ENCODE measurements at places on chromosomes 5 and 9.

GRCh38 chr9:18233311-18233710 is 240.6 kb upstream of the ADAMTSL1 start:
- DNase-seq, result no peak

DNA sequence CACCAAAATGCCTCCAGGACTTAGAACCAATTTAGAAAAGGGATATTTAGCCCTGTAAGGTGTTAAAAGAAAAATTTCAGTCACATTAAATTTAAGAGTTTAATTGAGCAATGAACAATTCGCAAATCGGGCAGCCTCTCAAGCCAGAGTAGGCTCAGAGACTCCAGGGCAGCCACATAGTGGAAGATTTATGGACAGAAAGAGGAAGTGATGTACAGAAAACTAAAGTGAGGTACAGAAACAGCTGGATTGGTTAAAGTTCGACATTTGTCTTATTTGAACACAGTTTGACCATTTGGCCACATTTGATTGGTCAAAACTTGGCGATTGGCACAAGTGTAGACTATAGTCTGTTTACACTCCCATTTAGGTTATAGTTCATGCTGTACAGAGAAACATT is 525.9 kb upstream of the ZNF608 start:
- DNase-seq, result no peak

GRCh38 chr5:171127314-171127713 is 181.7 kb upstream of the TLX3 start:
- DNase-seq, result no peak

DNA sequence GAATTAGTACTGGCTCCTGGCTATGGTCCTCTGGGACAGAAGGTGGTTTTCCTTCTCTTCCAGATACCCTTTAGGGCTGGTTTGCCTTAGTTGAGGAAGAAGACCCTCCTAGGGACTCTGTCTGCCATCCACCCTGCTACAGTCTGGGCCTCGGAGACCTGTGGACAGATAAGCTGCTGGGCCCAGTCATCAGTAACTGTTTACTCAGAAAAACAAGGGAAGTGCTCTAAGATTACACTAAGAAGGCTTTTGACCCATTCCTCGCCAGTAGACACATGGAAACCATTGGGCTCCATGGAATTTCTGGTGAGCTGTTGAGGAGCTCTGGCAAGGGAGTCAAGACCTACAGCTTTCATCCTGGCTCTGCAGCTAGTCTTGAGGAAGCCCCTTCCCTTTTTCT is 31.2 kb downstream of the LARP1 start:
- no peak for DNase-seq

DNA sequence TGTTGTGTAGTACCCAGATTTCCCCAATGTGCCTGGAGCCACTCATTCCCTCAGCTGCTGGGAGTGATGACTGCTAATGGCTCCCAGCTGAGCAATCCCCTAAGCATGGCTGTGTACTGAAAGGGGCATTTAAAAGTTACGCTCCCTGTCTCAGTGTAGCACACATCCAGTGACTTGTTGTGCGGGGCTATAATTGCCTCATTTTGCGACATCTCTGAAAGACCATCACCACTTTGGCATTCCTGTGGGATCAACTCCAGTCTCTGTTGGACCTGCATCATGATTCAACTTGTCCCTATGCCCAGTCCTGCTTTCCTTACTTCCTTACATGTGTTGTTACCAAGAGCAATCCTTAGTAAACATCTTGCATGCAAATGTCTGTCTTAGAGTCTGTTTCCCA is 201.2 kb upstream of the MPDZ start:
- DNase-seq, result no peak

DNA sequence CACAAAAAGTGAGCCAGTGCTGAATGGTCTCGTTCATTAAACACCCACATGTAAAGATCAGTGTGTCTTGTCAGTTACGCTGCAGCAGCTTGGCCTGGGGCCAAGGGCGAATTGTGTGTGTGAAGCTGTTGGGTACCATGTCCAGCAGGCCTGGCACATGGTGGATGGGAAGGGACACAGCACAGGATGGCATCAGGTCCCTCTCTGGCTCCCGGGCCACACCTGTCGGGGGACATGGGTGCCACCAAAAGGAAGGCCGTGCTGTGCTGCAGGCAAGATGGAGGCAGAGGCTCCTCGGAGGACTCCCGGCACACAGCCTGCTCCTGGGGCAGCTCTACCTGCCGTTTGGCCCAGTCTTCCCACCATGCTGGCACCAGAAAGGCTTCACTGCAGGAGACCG is 32.0 kb downstream of the NKD2 start:
- no peak for DNase-seq

- no peak for DNase-seq
Observed at GRCh38 chr9:30628915-30629567, 1755.4 kb upstream of the ACO1 start.

- no peak for DNase-seq
Observed at GRCh38 chr5:98793223-98793622, 19.8 kb downstream of the RGMB start.

- no peak for DNase-seq
Observed at GRCh38 chr5:124986170-124986569, 239.7 kb upstream of the ZNF608 start.

DNA sequence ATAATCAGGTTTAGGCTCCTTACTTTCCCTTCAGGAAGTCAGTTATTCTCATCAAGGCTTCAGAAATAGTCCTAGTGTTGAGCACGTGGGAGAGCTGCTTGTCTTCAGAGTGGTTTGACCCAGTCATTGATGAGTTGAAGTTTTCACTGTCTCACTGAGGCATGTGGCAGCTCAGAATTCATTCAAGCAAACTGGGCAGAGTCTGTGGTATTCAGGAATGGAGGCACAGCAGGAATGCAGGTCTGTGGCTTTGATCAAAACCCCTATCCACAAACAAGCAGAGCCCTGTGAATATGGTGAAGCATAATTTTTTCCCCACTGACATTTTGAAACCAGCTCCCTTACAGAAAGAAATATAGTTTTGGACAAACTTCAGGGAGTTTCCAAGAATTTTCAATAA is 207.3 kb downstream of the CD180 start:
- no peak for DNase-seq

GRCh38 chr5:14298126-14298847 is 155.1 kb downstream of the TRIO start:
- no peak for DNase-seq

DNA sequence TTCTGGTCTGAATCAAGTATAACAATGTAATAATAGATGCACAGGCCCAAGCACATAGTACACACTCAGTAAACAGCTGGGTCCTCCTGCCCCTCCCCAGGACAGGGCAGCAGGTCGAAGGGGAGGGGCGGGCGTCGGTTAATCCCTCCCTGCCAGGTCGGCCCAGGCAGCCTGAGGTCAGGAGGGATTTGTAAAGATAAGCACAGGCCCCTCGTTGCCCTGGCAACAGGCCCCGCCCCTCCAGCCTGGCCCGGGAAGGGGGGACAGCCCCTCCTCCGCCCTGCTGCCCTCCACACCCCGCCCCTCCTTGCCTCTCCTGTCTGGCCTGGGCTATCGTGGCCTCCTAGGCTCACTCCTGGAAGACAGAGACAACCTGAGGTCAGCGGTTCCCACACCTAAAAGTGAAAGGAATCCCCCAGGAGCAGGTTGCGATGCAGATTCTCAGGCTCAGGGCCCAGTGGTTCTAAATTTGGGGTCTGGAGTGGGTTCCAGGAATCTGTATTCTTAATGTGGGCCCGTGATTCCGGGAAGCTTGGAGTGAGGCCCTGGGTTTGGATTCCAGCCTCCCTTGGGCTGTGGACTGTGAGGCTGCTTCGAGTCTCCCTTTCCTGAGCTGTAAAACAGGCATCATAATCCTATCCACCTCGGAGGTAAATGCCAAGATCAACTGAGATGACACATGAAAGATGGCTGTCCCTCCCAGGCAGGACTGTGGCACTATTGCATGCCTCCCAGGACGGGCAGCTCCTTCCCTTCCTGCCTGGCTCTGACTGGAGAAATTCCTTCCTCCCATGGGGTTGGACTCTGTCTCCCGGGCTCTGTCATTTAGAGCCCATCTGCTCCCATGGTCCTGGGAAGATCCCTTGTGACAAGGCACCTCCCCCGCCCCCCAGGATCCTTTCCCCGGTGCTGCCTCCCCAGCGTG is 4.4 kb downstream of the CRB2 start:
- DNase-seq, result peak; percentile 64

DNA sequence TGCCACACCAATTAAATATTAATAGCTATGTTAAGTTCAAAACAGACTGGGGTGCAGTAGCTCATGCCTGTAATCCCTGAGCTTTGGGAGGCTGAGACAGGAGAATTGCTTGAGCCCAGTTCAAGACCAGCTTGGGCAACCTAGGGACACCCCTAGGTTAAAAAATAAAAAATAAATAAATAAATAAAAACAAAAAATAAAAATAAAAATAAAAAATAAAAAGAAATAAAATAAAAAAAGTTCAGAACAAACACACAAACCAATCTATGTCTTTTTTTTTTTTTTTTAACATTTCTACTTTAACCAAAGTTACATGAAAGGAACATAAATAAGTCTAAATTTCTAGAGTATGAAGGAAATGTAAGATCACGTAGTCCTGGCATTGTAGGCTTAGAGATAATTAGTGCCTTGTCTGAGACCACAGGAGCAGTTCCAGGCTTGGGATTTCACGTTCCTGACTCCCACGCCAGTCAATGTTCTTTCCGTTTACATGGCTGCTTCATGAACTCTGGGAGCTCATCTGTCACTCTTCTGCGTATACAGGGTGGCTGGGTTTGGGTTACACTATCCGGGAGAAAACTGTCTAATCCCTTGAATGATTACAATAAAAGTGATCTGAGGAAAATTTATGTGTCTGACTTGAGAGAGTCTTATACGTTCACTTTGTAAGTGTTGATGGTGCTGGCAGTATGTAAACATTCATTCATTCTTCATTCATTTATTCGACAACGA is 85.2 kb downstream of the KIAA1958 start:
- no peak for DNase-seq

DNA sequence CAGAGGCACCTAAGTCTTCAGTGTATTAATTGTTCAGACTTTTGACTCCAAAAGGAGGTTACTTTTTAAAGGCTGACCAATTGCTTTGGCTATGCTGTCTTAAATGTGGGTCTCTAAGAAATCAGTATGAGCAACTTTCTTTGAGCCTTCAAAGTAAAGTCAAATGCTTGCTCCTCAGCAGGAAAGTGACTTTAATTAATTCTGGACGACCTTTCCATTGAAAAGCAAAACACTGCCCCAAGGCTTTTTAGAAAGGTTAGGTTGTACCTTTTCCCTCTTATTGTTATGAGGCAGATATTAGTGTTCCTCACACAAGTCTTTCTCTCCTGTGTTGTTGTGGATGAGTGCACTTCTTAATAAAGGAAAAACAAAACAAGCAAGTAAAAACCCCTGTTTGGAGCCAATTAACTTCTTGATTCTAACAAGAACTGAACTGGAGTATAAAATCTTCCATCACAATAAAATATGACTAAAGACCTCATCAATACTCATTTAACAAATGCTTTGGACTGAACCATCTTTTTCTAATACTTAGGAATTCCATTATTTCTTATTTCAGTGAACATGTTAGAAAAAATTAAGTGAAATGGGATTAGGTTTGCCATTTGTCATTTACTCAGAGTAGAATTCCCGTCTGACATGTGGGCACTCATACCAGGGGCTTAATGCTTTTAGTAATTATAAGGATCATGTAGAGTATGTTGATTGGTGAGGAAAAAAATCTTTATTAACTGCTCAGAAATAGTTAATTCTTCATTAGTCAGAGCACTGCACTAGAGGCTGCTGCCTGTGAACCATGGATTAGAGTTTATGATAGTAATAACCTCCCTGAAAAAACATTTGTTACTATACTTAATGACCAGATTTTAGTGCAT is 159.1 kb upstream of the ZNF608 start:
- no peak for DNase-seq

GRCh38 chr5:138726848-138727247 is 26.4 kb upstream of the CTNNA1 start:
- no peak for DNase-seq

GRCh38 chr5:147509041-147509709 is 693 bp downstream of the DPYSL3 start:
- DNase-seq, result no peak

DNA sequence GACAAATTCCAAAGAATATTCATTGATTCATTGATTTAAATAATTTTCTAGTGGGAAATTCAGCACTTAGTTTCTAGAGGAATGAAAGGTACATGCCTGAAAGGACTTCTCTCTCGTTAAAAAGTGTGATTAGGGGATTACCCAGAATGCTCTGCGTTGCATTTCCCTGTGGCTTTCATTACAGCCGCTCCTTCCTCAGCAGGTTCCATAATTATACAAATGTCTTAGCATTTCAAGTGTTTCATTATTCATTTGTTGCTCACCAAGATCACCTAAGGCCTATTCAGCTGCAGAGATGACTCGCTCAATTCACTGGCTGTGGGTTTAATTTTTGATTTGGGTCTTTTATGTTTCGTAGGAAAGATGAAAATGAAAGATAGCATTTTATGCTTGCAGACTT is 52.8 kb downstream of the SPATA31C2 start:
- DNase-seq, result no peak

- DNase-seq, result no peak
Observed at GRCh38 chr5:172150514-172151425, 37.3 kb downstream of the STK10 start.

- no peak for DNase-seq
Observed at GRCh38 chr5:180424094-180424493, 70.1 kb upstream of the CNOT6 start.

- DNase-seq, result no peak
Observed at GRCh38 chr9:20569525-20569924, 52.8 kb downstream of the MLLT3 start.

DNA sequence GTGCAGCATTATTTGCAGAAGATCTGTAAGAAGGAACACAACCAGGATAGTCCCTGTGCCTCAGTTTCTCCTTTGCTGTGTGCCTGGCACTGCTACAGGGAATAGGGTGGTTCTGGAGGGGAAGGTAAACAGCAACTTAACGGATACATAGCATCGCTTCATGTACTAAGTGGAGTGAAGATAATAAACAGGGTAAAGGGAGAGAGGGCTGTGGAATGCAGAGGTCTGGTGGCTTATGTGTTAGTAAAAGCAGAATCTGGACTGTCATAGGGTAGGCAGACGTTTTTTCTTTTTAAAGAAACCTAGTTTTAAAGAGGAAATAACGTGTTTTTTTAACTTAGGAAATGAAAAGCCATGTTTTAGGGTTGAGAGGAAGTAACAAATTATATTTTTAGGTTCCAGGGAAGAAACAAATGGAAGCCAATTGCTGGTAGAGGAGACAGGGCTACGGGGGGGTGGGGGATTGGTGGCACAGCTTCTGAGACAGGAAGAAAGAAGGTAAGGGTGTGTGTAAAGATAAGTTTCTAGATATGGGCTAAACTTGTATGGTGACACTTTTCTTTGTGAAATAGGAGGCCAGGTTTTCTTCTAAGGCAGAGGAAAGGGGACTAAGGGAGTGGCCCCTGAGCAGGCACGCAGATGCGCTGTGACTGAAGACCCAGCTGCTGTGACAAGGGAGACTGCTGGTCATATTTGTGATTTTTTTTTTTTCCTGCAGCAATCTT is 1.3 kb downstream of the GNG10 start:
- DNase-seq, result no peak

All from NCI-H1436 (cell line).